Activated T-cell treated with anti-CD3 and anti-CD28 coated beads, Interleukin-2, amount 50 U/mL, for 72 hours (primary cell): ENCODE measurements at places on chromosomes 5 and 9. TPM values are rescaled to one million over a fixed set of nuclear protein-coding genes. Genes with fewer than 3 reads are reported as not detected.

The TUT7 gene
- 39.6 TPM for total RNA-seq

- H3K4me3 ChIP-seq: peak overlapping the region; percentile 81
- peak; percentile 64 for DNase-seq
Observed at GRCh38 chr5:98769210-98769958, 4.1 kb upstream of the RGMB start.

DNA sequence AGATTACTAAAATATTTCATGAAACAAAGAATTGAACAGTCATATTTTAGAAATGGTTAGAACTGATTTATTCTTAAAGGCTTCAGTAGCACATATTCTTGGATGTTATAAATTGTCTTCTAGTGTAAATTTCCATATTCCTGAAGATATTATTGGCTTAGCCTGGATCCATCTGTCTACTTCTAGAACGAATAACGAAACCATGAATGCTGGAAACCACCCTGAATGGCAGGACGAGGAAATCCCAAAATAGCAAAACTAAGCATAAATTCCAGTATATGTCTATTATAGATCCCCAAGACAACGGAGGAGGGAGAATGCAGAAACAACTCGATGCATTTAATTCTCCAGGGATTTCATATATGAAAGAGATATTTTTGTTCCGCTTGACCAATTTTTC lies 2191.0 kb upstream of the ACO1 start:
- no peak for DNase-seq
- H3K4me1 ChIP-seq: no peaks in the 10 kb centered on the region
- H3K36me3 ChIP-seq: peaks cover 4% of the 10 kb centered on the region
- H3K27ac ChIP-seq: no peak overlapping the region
- H3K4me3 ChIP-seq: no peak overlapping the region

DNA sequence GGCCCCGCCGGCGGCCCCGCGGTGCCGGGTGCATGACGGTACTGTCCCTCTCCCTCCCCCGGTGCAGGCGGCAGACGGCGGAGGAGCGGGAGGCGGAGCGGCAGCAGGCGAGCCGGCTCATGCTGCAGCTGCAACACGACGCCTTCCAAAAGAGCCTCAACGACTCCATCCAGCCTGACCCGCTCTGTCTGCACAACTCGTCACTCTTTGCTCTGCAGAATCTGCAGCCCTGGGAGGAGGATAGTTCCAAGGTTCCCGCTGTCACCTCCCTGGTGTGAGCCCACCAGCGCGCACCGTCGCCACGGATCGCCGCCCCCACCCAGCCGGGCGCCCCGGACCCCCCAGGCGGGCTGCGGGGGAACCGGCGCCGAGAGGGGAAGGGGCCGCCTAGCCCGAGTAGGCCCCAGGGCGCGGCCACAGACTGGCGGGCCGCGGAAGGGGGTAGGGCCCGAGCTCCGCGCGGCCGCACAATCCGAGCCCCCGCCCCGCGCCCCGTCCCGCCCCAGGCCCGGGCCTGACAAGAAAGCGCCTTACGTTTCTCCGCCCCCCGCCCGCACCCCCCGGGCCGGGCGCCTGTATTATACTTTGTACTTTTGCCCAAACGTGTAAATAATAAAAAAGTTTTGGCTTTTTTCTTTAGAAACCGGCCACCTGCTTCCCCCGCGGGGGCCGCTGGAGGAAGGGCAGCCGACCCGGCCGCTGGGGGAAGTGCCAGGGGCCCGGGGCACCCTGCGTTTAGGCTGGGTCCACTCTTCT lies 2.5 kb downstream of the TLX3 start:
- peak; percentile 12 for DNase-seq
- H3K36me3 ChIP-seq: peaks cover 1% of the 10 kb centered on the region
- H3K27me3 ChIP-seq: peaks cover 61% of the 10 kb centered on the region
- H3K27ac ChIP-seq: no peak overlapping the region

- peaks cover 38% of the 10 kb centered on the region for H3K4me1 ChIP-seq
- DNase-seq: no peak
- no peaks in the 10 kb centered on the region for H3K27me3 ChIP-seq
- peak overlapping the region; percentile 95 for H3K27ac ChIP-seq
- H3K36me3 ChIP-seq: peaks cover 59% of the 10 kb centered on the region
Observed at GRCh38 chr5:141319202-141319601, 1.4 kb downstream of the TAF7 start.

DNA sequence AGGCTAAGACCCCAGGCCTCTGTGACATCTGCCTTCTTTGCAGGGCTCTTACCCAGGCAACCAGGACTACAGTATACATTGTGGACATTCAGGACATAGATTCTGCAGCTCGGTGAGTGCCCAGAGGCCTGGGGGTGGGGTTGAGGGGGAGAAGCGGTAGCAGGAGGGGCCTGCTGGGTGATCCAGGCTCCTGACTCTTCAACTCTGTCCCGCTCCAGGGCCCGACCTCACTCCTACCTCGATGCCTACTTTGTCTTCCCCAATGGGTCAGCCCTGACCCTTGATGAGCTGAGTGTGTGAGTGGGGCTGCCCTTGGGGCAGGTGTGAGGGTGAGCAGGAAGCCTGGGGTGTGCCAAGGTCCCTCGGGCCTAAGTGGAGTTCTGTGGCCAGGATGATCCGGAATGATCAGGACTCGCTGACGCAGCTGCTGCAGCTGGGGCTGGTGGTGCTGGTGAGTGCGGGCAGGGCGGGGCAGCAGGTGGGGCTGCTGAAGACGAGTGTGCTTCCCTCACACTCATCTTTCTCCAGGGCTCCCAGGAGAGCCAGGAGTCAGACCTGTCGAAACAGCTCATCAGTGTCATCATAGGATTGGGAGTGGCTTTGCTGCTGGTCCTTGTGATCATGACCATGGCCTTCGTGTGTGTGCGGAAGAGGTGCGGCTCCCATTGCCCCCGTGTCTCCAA lies 19.8 kb downstream of the GPRIN1 start:
- DNase-seq: no peak
- no peaks in the 10 kb centered on the region for H3K36me3 ChIP-seq
- H3K27me3 ChIP-seq: no peaks in the 10 kb centered on the region
- H3K4me1 ChIP-seq: no peaks in the 10 kb centered on the region
- H3K4me3 ChIP-seq: no peak overlapping the region
- no peak overlapping the region for H3K27ac ChIP-seq

- H3K4me1 ChIP-seq: peaks cover 28% of the 10 kb centered on the region
- H3K4me3 ChIP-seq: peak overlapping the region; percentile 65
- H3K27ac ChIP-seq: peak overlapping the region; percentile 45
- peaks cover 3% of the 10 kb centered on the region for H3K36me3 ChIP-seq
- no peaks in the 10 kb centered on the region for H3K27me3 ChIP-seq
- peak; percentile 55 for DNase-seq
Observed at GRCh38 chr5:109936996-109937395, 247.3 kb downstream of the MAN2A1 start.
